ENCODE measurements at places on chromosomes 13 and 19.

- no peak for DNase-seq
Measured at GRCh38 chr19:43674183-43674582, 4.2 kb upstream of the PLAUR start.

DNA sequence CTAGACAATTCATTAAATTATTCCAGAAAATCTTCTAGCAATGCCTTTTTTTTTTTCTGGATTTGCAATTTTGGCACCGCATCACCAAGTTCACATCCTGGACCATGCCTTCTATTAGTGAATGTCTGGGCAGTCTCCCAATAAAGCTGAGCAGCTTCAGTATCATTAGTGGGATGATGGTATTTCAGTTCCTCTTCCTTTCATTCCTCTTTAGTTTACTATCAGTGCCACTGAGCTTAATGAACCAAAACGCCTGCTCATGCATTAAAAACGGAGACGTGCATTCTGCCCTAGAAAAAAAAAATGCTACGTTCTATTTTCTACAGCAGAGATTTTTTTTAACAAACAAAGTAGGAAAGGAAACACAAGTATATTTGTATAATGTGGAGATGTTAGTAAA lies 343.0 kb downstream of the PCDH9 start:
- DNase-seq = no peak

DNA sequence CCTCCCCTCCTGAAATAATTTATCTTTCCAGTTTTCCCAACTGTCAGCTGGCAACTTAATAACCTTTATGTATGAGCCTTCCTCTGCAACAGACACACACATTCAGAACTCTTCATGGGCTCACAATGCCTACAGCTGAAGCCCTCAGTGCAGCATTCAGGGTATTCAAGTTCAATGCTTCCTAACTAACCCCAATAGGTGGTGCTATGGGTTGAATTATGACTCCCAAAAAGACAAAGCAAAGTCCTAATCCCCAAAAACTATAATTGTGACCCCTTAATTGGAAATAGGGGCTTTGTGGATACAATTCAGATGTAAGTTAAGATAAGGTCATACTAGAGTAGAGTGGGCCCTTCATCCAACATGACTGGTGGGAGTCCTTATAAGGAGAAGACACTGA lies 202.2 kb downstream of the SUCLA2 start:
- DNase-seq = no peak

DNA sequence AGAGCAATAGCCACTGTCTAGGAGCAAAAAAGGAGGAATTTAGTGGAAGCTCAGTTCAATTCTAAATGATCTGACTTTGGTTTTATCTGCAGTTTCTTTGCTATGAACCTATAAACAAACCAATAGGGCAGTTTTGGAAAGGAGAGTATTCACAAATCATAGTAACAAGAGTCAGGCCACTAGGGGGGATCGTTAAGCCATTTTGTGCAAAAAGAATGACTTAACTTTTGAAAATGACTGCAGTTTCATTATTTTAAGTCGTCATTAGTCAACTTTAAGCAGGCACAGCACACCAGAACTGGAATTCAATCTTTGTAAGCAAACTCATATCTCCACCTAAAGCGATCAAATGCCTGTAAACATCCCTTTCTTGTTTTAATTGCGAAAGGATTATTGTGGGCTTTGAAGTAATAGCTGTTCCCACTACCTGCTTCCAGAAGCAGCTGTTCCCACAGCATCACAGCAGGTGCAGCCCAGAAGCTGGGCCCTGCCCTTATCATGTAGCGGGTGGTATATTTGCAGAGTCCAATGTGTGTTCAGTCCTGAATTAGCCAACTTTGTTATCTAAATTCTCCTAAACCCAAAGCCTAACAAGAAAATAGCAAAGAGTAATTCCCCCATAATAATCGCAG lies 51.5 kb downstream of the SOX21 start:
- DNase-seq = no peak

GRCh38 chr19:48418317-48419064 lies 25.0 kb downstream of the GRIN2D start:
- DNase-seq = no peak

GRCh38 chr13:46749951-46750350 lies 47.0 kb downstream of the ESD start:
- DNase-seq = no peak

- DNase-seq = no peak
Measured at GRCh38 chr19:40754611-40755247, 3.7 kb downstream of the SNRPA start.

DNA sequence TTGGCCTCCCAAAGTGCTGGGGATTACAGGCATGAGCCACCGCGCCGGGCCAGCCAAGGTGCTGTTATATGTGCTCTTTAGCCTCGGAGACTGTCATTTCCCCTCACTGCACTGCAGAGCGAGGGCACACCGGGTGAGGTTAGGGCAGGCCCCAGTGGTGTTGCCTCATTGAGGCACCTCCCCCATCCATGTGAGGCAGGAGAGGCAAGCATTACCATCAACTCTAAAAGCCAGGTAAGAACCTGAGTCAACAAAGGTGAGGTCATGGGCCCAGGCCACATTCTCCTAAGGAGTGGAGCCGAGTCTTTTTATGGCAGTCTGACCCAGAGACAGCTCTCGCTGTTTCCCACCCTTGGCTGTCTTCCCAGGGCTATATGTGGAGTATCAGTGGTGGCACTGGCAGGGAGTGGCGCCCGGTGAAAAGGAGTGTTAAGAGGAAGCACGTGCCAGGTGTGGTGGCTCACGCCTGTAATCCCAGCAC lies 10.9 kb downstream of the B3GNT8 start:
- DNase-seq = no peak

- DNase-seq = no peak
Measured at GRCh38 chr19:2743099-2743498, 3.3 kb upstream of the SLC39A3 start.

DNA sequence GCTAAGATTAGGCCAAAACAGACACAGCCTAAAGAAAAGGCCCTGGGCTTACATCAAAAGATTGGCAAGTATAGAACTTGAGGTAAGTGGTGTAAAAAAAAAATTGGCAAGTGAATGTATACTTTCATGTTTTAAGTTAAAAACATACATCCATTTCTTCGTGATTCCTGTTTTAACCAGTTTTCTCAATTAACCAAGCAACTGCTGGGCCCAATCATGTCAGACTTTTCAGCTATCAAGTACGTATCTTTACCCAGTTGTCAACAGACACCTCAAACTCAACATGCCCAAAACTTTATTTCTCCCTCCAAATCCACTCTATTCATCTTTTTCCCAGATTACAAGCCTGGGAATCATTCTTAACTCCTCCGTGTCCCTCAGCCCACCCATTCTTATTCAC lies 1.0 kb downstream of the PCID2 start:
- DNase-seq = no peak

GRCh38 chr13:99704390-99704789 lies 203.1 kb downstream of the TM9SF2 start:
- DNase-seq = no peak

DNA sequence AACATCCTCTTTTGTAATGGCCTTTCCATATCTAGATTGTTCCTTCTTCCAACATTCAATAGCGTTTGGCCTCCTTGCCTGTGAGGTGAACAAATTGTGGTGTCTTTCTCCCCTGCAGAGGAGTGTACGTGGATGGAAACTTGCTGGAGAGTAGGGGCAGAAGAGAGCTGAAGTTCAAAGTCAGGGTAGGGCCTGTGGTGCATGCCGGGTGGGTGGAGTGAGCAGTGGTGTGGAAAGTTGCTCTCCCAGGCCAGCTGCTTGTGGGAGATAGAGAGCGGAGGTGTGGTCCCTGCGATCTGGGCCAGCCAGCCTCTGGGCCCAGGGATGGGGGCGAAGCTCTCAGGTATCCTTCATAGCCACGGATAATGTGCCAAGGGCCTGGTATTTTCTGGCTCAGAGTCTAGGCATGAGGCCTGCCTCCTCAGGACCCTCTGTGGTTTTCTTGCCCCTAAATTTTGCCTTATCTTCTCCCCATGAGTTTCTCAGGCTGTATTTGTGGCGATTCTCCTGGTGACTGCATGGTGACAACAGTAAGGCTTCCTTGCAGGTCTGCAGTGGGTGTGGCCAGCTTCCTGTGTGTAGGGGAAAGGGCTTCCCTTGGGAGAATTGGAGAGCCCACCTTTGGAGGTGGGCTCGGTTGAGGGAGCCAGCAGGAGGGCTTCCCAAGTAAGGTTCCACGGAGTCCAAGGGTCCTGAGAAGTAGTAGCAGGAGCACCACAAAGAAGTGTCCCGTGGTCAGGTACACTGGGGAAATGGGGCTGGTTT lies 6.7 kb downstream of the RGCC start:
- DNase-seq = no peak

DNA sequence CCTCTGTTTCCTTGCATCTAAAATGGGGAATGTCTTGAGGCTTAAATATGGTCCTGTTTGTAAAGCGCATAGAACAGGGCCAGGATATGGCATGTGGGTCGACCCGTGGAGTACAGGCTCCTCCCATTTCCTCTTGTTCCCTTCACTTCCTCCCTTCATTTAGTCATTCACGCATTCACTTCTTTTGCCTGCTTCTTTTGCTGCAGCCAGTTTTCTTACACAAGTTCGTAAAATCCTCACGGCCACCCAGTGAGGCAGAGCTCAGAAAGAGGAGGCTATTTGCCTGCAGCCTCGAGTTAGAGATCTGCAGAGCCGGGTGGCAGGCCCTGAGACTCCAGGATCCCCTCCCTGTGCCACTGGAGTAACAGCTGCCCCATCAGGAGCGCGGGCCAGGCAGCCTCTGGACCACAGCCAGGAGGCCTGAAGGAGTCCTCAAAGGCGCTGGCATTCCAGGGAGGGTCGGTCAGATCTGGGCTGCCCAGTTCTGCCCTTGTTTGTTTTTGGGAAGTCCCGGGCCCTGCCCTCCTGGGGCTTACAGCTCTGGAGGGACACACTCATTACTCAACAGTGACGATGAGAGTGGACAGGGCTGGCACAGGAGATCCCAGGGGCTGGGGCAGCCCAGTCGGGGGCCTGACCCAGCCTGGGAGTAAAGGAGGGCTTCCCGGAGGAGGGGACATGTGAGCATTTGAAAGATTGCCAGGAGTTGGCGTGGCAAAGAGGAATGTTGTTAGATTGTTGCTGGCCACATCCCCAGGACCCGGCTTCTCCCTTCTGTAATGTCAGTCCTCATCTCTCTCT lies 4.6 kb downstream of the PPP5C start:
- peak; percentile 69 for DNase-seq

GRCh38 chr19:46990991-46991676 lies 28.5 kb upstream of the NPAS1 start:
- DNase-seq = no peak

GRCh38 chr13:100323937-100324336 lies 235.0 kb downstream of the PCCA start:
- DNase-seq = no peak

All from keratinocyte (primary cell).